ENCODE measurements at places on chromosomes 1 and 21.

DNA sequence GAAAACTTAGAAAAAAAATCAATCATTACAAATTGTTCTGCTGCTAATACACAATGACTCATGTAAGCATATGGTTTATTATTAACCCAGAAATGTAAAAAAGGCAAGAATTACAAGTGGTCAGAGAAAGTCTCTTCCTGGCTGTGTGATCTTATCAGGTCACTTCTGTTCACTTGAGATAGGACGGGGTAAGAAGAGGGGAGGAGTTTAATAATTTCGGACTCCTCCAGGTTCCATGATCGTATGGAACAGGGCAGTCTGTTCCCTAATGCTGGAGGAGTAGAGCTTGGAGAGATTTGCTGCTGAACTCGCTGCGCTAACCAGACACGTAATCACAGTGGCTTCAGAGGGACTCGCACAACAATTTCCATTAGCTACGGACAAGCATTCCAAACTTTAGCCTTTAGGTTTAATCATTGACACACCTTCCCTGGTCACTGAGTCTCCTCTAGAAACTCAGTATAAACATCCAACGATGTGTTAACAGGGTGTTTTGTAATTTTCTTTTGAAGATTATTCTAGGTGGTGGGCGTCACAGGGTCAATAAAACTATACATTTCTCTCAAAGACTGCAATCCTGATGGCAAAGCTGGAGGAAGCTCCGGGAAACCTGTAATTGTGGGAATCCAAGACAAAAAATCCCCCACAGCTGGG, 1.3 kb downstream of the CRYZ start:
- DNase-seq, result peak; percentile 14
- no peaks in the 10 kb centered on the region for H3K27me3 ChIP-seq
- H3K27ac ChIP-seq, result peak overlapping the region; percentile 96
- peak overlapping the region; percentile 99 for H3K4me3 ChIP-seq
- peaks cover 9% of the 10 kb centered on the region for H3K4me1 ChIP-seq
- H3K36me3 ChIP-seq, result peaks cover 1% of the 10 kb centered on the region

DNA sequence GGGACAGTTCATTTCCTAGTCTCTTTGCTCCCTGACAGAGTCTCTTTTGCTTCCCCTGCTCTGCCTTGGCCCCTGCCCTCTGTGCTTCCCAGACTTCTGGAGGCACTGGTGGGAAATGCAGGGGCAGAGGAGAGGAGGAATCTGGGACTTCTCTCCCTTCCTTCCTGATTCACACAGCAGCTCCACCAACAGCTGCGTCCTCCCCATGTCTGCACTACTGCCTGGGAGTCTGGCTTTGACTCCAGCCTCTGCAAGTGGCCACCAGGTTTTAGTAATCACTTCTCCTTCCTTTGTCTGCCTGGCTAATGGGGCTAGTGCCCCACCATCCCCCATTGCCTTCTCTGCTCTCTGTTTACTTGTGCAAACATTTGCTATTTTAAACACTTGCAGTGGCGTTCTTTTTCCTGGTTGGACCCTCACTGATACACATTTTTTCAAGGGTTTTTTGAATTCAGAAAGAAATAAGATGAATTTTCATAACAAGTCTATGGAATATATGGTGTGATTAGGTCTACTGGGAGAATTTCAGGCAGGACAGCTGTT, 21.9 kb downstream of the FASLG start:
- no peaks in the 10 kb centered on the region for H3K4me1 ChIP-seq
- H3K27me3 ChIP-seq, result no peaks in the 10 kb centered on the region
- no peak for DNase-seq
- H3K36me3 ChIP-seq, result no peaks in the 10 kb centered on the region
- H3K27ac ChIP-seq, result no peak overlapping the region
- no peak overlapping the region for H3K4me3 ChIP-seq

- H3K36me3 ChIP-seq, result no peaks in the 10 kb centered on the region
- peaks cover 2% of the 10 kb centered on the region for H3K4me1 ChIP-seq
- no peaks in the 10 kb centered on the region for H3K27me3 ChIP-seq
- DNase-seq, result no peak
- no peak overlapping the region for H3K27ac ChIP-seq
- H3K4me3 ChIP-seq, result no peak overlapping the region
Measured at GRCh38 chr21:41065539-41065938, 102.4 kb upstream of the BACE2 start.

DNA sequence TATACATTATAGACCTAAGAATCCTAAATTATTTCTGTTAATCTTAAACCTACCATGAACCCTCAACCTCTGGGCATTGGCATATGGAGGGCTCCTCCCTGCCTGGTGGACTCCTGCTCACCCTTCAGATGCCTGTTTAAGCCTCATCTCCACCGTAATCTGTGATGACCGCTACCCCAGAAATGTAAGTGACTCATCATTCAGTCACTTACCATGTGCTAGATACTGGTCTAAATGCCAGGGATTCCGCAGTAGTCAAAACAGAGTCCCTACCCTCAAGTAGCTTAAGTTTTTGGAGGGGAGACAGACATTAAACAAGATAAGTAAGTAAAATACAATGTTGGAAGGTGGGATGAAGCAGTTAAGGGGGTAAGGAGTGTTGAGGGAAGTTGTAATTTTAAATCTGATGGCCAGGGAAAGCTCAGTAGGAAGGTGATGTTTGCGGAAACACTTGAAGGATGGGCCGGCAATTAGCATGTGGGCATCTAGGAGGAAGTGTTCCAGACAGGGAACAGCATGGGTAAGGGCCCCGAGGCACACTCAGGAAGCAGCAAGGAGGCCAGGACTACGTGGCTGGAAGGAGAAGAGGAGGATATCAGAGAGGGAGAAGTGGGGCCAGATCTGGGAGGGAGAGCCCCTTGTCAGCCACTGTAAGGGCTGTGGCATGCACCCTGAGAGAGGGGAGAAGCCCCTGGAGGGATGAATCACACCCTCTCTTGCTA, 141.7 kb upstream of the HOOK1 start:
- H3K27ac ChIP-seq, result no peak overlapping the region
- peaks cover 4% of the 10 kb centered on the region for H3K36me3 ChIP-seq
- peaks cover 2% of the 10 kb centered on the region for H3K4me1 ChIP-seq
- no peaks in the 10 kb centered on the region for H3K27me3 ChIP-seq
- DNase-seq, result peak; percentile 74

DNA sequence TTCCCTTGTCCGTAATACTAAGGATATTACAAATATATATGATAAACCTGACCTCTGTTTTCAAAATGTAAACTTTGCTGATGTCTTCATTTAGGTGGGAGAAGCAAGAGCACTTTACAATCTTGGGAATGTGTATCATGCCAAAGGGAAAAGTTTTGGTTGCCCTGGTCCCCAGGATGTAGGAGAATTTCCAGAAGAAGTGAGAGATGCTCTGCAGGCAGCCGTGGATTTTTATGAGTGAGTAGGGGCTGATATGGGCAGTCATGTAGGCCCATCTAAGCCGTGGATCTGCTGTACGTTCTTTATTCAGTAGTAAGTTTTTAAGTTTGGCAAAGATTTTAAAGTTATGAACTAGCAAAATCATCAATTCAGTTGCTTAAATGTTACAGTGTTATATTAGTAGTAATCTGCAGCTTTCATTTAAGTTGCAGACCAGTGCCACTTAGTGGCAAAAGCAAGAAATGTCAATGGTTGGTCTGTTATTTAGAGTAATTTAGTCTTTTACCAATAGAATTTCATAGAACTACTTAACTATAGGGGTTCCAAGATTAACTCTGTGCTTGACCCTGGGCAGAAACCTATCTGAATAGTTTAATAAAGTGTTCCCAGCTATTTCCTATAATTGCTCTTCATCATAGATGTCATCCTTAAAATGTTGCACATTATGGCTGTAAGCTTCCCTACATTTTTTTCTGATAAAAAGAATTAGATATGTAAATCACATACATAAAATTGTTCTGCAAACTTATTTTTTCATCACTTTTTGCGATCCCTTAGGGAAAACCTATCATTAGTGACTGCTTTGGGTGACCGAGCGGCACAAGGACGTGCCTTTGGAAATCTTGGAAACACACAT, 21.3 kb downstream of the GPSM2 start:
- H3K27ac ChIP-seq, result no peak overlapping the region
- peak; percentile 76 for DNase-seq
- H3K27me3 ChIP-seq, result no peaks in the 10 kb centered on the region
- peaks cover 3% of the 10 kb centered on the region for H3K36me3 ChIP-seq
- H3K4me1 ChIP-seq, result no peaks in the 10 kb centered on the region
- H3K4me3 ChIP-seq, result no peak overlapping the region

GRCh38 chr1:150487763-150488115, 520 bp downstream of the TARS2 start:
- H3K27me3 ChIP-seq, result no peaks in the 10 kb centered on the region
- DNase-seq, result no peak
- peaks cover 34% of the 10 kb centered on the region for H3K36me3 ChIP-seq
- peaks cover 4% of the 10 kb centered on the region for H3K4me1 ChIP-seq
- H3K27ac ChIP-seq, result no peak overlapping the region

DNA sequence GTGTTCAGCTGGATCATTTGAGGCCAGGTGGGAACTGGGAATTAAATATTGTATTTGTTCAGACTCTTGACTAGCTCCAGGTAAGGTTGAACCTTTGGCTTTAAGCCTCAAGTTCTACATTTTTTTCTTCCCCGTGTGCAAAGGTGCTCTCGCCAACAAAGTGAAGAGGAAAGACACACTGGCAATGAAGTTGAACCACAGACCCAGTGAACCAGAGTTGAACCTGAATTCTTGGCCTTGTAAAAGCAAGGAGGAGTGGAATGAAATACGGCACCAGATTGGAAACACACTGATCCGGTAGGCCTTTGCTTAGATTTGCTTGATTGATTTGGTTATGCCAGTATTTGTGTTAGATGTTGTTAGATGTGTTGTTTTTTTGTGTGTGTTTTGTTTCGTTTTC, 25.5 kb upstream of the RCC1 start:
- H3K4me1 ChIP-seq, result no peaks in the 10 kb centered on the region
- no peak overlapping the region for H3K27ac ChIP-seq
- peaks cover 45% of the 10 kb centered on the region for H3K36me3 ChIP-seq
- H3K27me3 ChIP-seq, result no peaks in the 10 kb centered on the region

- DNase-seq, result no peak
- H3K4me3 ChIP-seq, result no peak overlapping the region
- peaks cover 41% of the 10 kb centered on the region for H3K4me1 ChIP-seq
Measured at GRCh38 chr1:156910309-156910782, 10.1 kb upstream of the LRRC71 start.

DNA sequence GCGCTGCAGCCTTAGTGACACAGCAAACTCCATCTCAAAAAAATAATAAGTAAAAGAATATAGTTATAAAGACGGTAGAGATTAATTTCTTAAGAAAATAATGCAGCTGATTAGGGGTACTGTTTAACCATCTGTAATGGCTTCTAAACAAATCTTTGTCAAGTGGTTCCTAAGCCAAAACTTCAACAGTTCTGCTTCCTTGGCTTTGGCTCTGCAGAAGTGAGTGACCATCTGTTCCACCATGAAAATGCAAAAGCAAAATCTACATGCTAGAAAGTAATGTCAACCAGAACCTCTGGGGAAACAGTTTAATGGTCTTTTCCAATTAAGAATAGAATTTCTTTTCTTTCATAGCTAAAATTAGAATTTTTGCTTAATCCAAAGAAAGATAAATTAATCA, 8.3 kb upstream of the SH2D5 start:
- no peaks in the 10 kb centered on the region for H3K27me3 ChIP-seq
- peaks cover 83% of the 10 kb centered on the region for H3K36me3 ChIP-seq
- DNase-seq, result no peak
- no peak overlapping the region for H3K27ac ChIP-seq
- H3K4me1 ChIP-seq, result peaks cover 3% of the 10 kb centered on the region

GRCh38 chr1:50893466-50893865, 66.6 kb downstream of the FAF1 start:
- H3K36me3 ChIP-seq, result peaks cover 3% of the 10 kb centered on the region
- no peaks in the 10 kb centered on the region for H3K27me3 ChIP-seq
- no peak overlapping the region for H3K27ac ChIP-seq
- H3K4me3 ChIP-seq, result no peak overlapping the region
- no peaks in the 10 kb centered on the region for H3K4me1 ChIP-seq
- DNase-seq, result no peak

DNA sequence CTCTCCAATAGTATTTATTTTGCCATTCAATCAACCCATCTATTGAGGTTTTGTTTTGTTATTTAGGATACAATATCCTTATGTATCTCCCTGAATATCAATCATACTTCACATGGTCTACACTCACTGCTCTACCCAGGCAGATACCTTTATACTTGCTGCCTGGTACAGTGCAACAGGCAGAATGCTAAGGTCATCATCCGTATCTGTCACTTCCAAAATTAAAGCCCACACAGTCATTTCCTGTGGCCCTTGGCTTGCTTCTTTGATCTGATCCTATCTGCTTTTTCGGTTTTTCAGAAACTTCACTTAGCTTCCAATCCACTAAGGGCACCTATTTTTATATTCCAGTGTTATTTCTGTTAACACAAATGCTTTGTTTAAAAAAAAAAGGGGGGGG, 22.3 kb upstream of the ZZZ3 start:
- H3K27ac ChIP-seq, result no peak overlapping the region
- H3K4me1 ChIP-seq, result no peaks in the 10 kb centered on the region
- H3K27me3 ChIP-seq, result no peaks in the 10 kb centered on the region
- peaks cover 8% of the 10 kb centered on the region for H3K36me3 ChIP-seq

Data from mesenchymal stem cell (in vitro differentiated cells and primary cell).